Activated CD4-positive, alpha-beta memory T cell treated with anti-CD3 and anti-CD28 coated beads, Interleukin-2, amount 10 ng/mL, durations not matched to agents 7 days and 5 days (primary cell): ENCODE measurements at places on chromosomes 6 and 20.

- DNase-seq: no peak
These were observed 119.5 kb upstream of the CD93 start for GRCh38 chr20:23205611-23206041.

- DNase-seq: no peak
These were observed 169.3 kb downstream of the CD83 start for GRCh38 chr6:14286634-14287428.

DNA sequence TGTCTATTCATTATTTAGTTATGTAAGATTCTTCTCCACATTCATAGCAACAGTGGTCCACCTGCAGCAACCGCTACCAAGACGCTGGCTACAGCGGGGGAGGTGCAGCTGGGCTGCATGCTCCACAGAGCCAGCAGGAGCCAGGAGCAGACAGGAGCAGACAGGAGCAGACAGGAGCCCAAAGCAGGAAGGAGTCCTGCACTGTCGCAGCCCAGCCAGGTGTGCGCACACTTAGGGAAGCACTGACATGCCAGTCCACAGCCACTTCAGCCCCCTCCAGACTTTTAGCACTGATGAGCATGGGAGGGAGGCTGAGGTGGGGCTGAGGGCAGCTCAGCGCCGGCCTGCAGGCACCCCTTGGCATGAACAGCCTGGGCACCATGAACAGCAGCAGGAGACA is 19.6 kb downstream of the KIF16B start:
- DNase-seq: no peak

GRCh38 chr6:119523556-119523955 is 174.0 kb upstream of the MAN1A1 start:
- DNase-seq: no peak

- DNase-seq: no peak
These were observed 37.1 kb upstream of the EEF1E1 start for GRCh38 chr6:8139451-8139850.

DNA sequence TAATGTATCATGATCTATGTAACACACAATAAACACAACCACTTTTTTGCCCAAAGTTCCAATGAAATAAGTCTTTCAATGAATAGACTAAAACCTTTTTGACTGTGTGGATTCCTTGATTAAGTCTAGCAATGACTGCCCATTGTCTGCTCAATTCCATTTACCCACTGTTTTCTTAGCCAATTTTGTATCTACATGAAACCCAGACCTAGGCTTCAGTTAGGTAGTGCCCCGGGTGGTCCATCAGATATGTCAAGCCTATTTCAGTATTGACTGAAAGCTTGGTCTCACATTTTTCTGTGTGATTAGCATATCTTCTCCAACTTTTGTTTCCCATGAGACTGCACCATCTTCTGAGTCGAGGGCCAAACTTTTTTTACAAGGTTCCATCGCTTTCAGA is 615.0 kb downstream of the C6orf118 start:
- no peak for DNase-seq
